ENCODE measurements at places on chromosomes 4 and X. TPM values are rescaled to one million over a fixed set of nuclear protein-coding genes. Genes with fewer than 3 reads are reported as not detected.
A peak's percentile ranks its signal among the peaks of the same experiment; 100 is the strongest.

Gene TCEAL6
- total RNA-seq, result not detected

Gene GYPE
- not detected for total RNA-seq

Gene LRP2BP
- total RNA-seq, result 3.1 TPM

Gene ALAS2
- not detected for total RNA-seq

Gene ADH1B
- total RNA-seq, result not detected

Gene ANKRD17
- 31.9 TPM for total RNA-seq

Gene ETDB
- total RNA-seq, result not detected

Gene CDX4
- not detected for total RNA-seq

Gene RBM46
- not detected for total RNA-seq

GRCh38 chrX:139949703-139950102, 15.6 kb downstream of the CXorf66 start:
- H3K4me3 ChIP-seq, result no peak overlapping the region
- H3K27ac ChIP-seq, result no peak overlapping the region
- no peak for DNase-seq

DNA sequence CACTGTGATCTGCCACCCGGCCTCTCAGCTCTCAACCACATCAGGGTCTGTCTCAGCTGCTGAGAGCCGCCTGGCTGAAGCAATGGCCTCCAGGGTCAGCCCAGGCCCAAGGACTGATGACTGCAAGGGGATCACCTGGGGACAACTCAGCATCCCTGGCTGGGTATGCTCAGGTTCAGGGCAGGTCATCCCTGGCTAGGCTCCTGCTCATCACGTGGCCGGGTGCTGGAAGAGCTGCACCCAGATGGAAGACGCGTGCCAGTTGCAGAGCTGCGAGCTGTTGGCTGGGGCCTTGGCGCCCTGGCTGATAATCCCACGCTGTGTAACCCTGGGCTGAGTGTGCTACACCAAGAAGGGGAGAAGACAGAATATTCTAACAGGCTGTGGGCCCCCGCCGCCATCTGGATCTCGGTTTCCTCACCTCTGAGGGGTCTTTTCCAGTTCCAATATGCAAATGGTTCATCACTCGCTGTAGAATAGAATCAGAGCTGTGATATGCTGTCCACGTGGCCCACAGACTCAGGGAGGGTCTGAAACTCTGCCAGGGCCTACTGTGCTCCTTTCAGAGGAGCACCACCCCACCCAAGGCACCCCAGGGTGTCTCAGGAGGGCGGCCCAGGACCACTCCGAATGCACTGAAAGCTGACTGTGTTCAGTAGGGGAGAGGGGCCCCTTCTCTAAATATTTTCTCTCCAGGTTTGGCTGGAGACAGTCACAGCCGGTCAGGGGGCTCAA, 338.8 kb downstream of the BCOR start:
- H3K36me3 ChIP-seq, result no peaks in the 10 kb centered on the region
- H3K4me1 ChIP-seq, result no peaks in the 10 kb centered on the region
- no peak overlapping the region for H3K4me3 ChIP-seq

GRCh38 chr4:53490965-53491622, 100.2 kb downstream of the LNX1 start:
- H3K27ac ChIP-seq, result no peak overlapping the region
- H3K27me3 ChIP-seq, result no peaks in the 10 kb centered on the region
- H3K4me1 ChIP-seq, result no peaks in the 10 kb centered on the region

- H3K4me1 ChIP-seq, result no peaks in the 10 kb centered on the region
- no peak overlapping the region for H3K27ac ChIP-seq
- peak; percentile 5 for DNase-seq
- H3K36me3 ChIP-seq, result no peaks in the 10 kb centered on the region
Observed at GRCh38 chr4:59818656-59819055, 1381.5 kb upstream of the ADGRL3 start.

DNA sequence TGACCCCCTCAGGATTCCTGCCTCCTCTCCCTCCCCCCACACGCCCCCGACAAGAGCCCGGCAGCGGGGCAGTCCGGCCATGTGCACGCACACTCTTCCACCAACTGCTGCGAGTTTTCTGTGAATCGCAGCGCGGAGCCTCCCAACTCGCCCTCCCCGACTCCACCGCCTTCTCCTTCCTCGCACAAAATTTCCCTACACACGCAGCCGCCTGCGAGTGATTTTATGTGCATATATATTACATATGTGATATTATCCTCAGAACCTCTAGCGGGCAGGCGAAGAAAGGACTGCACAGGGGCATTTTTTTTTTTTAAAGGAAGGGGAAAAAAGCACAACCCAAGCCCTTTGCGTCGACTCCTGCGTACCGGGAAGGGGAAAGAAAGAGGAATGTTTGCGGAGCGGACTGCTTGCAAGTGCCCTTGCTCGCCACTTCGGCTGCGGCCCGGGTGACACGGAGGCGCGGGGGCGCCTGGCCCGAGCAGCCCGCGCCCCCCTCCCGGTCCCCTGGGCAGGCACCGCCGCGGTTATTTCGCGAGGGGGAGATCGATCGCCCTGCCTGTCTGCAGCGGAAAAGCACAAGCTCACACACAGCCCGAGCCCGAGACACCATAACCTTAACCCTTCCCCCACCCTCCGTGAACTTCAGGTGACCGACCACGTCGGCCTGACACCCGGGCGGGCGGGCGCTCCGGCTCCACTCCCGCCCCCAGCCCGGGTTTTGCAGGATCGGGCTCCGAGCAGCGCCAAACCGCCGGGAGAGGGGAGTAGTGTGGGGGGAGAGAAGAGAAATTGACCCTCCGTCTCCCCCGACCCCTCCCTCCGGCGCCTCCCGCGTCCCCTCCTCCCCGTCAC, 2.3 kb downstream of the ZNF827 start:
- H3K27me3 ChIP-seq, result no peaks in the 10 kb centered on the region
- DNase-seq, result peak; percentile 55
- peak overlapping the region; percentile 88 for H3K4me3 ChIP-seq
- peaks cover 16% of the 10 kb centered on the region for H3K4me1 ChIP-seq

DNA sequence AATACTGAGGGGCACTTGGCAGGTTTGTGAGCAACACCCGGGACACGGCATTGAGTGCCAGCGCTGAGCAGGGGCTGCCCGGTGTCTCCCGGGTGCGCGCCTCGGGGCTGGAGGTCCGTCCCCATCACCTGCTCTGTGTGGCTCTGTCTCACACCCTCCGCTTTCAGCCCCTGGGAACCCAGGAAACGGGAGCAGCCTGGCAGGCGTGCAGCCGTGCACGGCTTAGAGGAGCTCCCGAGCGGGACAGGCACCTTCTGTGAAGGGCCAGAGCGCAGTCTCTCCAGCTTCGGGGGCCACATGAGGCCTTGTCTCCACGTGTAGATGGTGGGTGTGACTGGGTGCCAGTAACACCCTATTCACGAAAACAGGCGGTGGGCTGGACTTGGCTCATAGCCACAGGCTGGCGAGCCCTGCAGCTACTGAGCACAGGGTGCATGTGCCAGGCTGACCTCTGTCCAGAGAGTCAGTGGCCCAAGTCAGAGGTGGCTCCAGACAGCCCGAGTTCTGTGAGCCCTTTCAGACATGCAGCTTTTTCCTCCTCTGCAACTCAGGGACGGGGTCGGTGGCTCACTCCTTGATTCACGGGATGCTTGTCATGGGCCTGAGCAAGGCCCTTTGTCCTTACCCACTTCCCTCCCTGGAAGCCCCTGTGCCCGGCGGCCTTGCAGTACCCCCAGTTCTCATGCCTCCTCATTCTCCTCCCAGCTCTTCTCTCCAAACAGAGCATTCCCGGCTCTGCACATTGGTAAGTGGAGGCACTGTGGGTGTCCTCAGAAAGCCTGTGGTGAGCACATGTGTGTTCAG, 23.5 kb downstream of the UVSSA start:
- H3K4me1 ChIP-seq, result no peaks in the 10 kb centered on the region
- H3K4me3 ChIP-seq, result no peak overlapping the region
- no peak overlapping the region for H3K27ac ChIP-seq
- peaks cover 29% of the 10 kb centered on the region for H3K36me3 ChIP-seq
- DNase-seq, result no peak
- no peaks in the 10 kb centered on the region for H3K27me3 ChIP-seq

GRCh38 chrX:19291086-19291485, 52.6 kb upstream of the PDHA1 start:
- H3K4me1 ChIP-seq, result no peaks in the 10 kb centered on the region
- no peak overlapping the region for H3K4me3 ChIP-seq
- no peak overlapping the region for H3K27ac ChIP-seq
- H3K27me3 ChIP-seq, result no peaks in the 10 kb centered on the region

DNA sequence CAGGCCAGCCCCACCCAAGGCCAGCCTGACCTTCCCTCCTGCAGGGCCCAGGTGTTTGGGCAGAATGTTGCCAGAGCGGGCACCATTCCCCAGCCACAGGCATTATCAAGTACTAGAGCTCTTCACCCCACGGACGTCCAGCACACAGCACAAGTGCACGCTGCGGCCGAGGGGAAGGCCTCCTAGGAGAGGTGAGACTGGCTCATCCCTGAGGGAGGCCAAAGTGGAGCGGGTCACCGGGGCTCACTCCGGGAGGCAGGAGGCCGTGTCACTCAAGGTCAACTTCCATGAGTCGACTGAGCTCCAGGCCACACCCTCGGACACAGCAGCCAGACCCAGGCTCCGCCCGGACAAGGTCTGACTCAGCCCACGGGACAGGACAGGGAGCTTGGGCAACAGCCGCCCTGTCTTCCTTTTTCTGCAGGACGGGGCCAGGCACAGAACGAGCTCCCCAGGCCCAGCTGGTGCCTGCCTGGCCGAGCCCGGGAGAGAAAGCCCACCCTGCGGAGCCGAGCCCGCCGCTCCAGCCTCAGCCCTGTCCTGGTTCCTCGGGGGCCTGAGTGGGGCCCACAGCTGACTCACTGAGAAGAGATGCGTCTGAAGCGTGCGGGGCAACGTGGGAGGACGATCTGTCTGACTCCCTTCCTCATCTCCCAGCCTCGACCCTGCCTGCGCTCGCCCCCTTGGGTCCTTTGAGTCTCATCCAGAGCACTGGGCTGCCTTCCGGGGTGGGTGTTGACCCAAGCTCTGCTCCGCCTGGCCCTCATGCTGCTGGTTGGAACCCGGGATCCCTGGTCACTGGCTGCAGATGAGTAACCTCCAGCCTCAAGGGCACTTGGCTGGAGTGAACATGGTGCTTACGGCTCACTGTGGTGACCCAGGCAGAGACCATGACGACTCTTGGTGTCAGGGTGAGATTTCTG, 1.6 kb downstream of the SLC49A3 start:
- peaks cover 21% of the 10 kb centered on the region for H3K4me1 ChIP-seq
- DNase-seq, result no peak
- no peaks in the 10 kb centered on the region for H3K36me3 ChIP-seq
- H3K27ac ChIP-seq, result no peak overlapping the region

GRCh38 chr4:183541010-183541751, 36.3 kb downstream of the ING2 start:
- no peaks in the 10 kb centered on the region for H3K4me1 ChIP-seq
- no peak for DNase-seq
- peaks cover 6% of the 10 kb centered on the region for H3K27me3 ChIP-seq
- H3K36me3 ChIP-seq, result no peaks in the 10 kb centered on the region
- H3K4me3 ChIP-seq, result no peak overlapping the region
- no peak overlapping the region for H3K27ac ChIP-seq

DNA sequence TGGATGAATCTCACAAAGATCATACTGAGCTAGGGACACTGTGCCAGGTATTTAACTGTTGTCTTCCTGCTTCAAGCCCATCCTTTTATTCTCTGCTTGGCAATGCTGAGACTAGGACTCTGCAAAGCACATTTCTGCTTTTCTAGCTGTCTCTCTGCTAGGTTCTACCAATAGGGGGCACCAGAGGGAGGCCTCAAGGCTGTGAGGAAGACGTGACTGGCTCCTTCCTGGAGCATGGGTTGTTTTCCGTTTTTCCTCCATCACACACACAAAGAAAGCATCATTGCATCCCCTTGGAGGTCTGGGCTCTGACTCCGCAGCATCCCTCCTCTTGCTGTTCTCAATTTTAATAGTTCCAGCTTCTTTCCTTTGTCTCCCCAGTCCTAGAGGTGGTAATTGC, 10.9 kb upstream of the DCTD start:
- no peak overlapping the region for H3K4me3 ChIP-seq
- no peak for DNase-seq
- no peaks in the 10 kb centered on the region for H3K27me3 ChIP-seq

- no peaks in the 10 kb centered on the region for H3K36me3 ChIP-seq
- DNase-seq, result no peak
- H3K27me3 ChIP-seq, result no peaks in the 10 kb centered on the region
- H3K4me3 ChIP-seq, result no peak overlapping the region
- H3K4me1 ChIP-seq, result no peaks in the 10 kb centered on the region
- H3K27ac ChIP-seq, result no peak overlapping the region
Observed at GRCh38 chrX:10750581-10750980, 130.2 kb upstream of the MID1 start.

DNA sequence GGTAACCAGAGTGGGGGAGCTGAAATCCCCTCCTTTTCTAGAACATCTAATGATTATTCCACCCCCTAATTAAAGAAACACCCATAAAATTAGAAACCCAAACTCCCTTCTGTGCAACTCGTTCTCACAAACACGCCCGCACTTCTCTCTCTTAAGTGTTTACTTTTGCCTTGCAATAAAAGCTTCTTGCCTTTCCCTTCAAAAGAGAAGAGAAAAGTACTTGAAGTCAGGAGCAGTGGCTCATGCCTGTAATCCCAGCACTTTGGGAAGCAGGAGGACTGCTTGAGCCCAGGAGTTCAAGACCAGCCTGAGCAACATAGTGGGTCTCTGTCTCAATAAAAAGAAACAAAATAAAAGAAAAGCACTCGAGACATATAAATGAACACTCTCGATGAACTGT, 3.6 kb upstream of the GPR173 start:
- no peak for DNase-seq
- no peak overlapping the region for H3K4me3 ChIP-seq
- H3K27me3 ChIP-seq, result no peaks in the 10 kb centered on the region
- H3K4me1 ChIP-seq, result no peaks in the 10 kb centered on the region
- no peak overlapping the region for H3K27ac ChIP-seq

GRCh38 chr4:88244816-88245579, 39.4 kb downstream of the PPM1K start:
- H3K36me3 ChIP-seq, result no peaks in the 10 kb centered on the region
- peak overlapping the region; percentile 22 for H3K4me3 ChIP-seq
- DNase-seq, result peak; percentile 14
- H3K27me3 ChIP-seq, result no peaks in the 10 kb centered on the region
- no peak overlapping the region for H3K27ac ChIP-seq

DNA sequence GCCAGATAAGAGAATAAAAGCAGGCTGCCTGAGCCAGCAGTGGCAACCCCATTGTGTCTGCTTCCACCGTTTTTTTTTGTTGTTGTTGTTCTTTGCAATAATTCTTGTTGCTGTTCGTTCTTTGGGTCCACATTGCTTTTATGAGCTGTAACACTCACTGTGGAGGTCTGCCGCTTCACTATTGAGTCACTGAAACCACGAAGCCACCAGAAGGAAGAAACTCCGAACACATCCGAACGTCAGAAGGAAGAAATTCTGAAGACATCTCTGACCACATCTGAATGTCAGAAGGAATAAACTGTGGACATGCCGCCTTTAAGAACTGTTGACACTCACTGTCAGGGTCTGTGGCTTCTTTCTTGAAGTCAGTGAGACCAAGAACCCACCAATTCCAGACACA, 110.5 kb downstream of the PCDH18 start:
- H3K4me3 ChIP-seq, result no peak overlapping the region
- H3K36me3 ChIP-seq, result no peaks in the 10 kb centered on the region
- no peak overlapping the region for H3K27ac ChIP-seq
- DNase-seq, result no peak

DNA sequence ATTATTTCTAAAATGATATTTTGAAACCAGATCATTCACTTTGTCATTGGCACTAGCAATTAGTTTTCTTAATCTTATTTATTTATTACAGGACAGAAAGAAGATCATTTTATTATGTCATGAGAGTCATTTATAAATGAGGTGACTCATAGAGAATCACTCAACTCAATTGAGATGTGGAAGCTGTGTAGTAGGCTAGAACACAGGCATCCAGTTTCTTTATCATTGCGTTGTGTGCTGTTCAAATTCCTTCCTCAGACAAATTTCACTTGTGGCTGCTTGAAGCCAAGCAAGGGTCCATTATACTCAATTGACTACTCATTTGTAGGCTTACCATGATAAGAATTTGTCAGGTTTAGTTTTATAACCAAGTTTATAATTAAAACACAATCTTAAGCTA, 87.6 kb downstream of the MRPL1 start:
- peaks cover 24% of the 10 kb centered on the region for H3K36me3 ChIP-seq
- no peaks in the 10 kb centered on the region for H3K27me3 ChIP-seq

Measured in CD4-positive, alpha-beta T cell (primary cell).